ENCODE measurements at places on chromosomes 5 and 9.

DNA sequence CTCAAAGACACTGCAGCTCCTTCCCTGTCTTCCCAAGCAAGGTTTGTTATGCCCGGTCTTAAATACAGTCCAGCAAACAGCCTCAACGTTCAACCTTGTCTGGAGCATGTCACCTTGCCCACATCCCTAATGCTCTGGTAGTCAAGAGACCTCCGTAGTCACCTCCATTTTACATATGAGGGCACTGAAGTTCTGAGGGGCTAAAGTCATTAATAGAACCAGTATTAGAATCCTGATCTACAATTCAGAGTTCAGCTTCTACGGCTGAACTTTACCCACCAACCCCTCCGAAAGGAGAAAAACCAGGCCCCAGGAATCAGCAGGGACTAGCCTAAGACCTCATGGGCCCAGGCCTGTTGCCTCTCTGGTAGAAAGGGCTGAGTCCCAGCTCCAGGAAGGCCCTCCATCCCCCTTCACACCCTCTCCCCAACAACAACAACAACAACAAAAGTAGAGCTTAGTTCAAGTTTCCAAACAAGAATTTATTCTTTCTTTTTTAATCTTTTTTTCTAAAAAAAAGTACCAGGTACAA, 795 bp upstream of the STOML2 start:
- no peak for DNase-seq

GRCh38 chr5:133723651-133724366, 111.5 kb upstream of the FSTL4 start:
- DNase-seq: no peak

DNA sequence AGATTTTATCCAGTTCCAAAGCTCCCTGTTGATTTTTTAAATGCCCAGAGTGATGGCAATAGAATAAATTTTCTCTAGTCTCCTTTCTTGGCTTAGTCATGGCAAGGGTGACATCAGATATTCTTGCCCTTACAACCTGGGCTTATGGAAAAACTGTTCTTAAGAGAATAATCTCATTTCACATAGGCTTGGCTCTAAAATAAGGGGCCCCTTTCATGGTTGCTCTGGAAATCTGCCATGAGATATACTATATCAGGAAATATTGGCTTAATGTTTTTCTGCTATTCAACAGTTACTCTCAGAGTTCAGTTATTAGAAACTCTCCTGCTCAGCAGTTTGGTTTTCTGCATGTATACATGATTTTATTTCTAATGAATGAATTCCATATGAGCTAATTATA, 7.8 kb downstream of the HMHB1 start:
- DNase-seq: no peak

DNA sequence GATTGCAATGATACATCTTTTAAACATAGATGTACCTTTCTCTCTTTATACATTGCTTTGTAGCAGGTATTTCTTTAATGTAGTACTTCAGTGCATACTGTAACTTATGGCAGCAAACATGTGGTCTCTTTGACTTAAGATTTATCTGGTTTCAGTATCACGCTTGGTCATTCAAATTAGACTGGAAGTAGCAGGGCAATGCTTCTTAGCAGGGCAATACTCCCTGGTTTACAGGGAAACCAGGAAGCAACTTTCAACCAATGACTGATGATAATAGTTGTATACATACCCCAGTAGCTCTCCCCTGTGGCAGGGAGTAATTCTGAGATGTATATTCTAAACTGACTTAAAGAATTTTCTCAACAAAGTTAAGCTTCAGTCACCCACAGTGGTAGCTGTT, 761.1 kb upstream of the CDH10 start:
- no peak for DNase-seq

DNA sequence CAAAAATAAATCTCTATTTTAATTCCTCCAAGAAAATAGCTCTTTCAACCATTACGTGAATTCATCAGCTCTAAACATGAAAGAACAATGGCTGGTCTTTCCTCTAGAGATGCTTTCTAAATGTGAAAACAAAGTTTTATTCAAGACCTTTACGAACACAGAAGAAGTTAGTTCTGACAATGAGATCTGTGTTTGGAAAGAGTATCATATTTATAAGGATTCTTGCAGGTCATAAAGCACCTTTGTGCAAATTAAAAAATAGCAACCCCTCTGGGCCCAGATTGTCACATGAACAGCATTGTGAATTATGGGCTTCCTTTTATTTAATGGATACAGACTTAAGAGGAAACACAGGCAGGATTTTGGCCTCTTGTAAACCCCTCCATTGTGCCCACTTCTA, 17.7 kb upstream of the FTMT start:
- DNase-seq: no peak

- no peak for DNase-seq
These were observed at the start of gene VAV2 for GRCh38 chr9:133991964-133992779. Gene VAV2, minus strand, starts transcription at chr9:133992324. Its CDS starts 46 bp downstream, at chr9:133992278.

DNA sequence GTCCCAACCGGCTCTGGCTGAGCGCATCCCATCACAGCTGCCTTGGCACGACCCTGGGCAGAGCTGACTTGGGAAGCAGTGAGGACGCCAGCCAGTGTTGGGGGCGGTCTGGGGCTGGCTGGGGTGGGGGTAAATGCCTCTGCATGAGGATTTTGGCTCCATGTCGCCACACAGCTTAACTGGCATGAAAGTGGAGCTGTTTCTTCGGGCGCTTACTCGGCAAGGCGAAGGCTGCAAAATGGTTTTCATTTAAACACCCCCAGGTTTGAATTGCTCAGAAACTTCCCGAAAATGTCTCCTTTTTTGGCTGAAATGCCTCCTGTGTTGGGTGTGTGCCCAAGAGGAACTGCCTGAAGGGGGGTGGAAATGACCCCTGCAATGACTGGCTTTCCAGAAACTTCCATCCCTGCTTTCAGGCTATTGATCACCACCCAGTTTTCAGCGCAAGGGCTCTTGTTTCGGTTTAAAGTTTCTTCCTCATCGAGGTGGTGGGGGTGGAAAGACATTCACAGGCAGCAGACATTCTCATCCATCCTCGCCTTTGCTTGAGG, 38.3 kb downstream of the PTGES start:
- no peak for DNase-seq

GRCh38 chr9:127926906-127927200, 3.7 kb downstream of the PIP5KL1 start:
- DNase-seq: no peak
